ENCODE measurements at places on chromosomes 1 and 21.

GRCh38 chr1:235074523-235075047, 54.1 kb downstream of the TOMM20 start:
- DNase-seq = peak; percentile 64

DNA sequence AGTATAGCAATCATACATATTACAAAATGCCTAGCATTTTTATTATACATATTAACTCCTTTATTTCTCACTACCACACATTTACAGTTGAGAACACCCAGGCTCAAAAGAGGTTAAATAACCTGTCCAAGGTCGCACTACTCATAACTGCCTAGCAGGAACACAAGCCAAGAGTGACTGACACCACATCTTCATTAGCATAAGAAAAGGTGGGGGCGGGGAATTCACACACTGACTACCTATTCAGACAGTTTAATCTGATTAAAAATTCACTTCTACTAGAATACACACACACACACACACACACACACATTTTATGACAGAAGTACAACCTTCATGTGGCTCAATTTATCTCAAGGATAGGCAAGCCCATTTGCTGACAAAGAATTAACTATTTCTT, 77.8 kb upstream of the CACHD1 start:
- DNase-seq = no peak

DNA sequence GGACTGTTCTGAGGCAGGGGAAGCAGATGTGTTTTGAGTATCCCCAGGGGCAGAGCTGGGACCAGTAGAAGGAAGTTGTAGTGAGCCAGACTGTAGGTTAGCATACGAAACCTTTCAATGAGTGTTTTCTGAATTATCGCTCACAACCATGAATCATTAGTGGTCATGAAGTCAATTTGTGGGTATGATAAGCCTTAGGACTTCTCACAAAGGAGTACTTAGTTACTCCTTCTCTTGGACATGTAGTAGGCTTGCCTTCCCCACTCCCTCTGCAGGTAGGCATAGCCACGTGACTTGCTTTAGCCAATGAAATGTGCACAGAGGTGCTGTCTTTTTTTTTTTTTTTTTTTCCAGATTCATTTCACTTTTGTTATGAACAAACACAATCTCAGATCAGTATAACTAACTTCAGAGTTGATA, 23.9 kb upstream of the FAAH start:
- DNase-seq = no peak

DNA sequence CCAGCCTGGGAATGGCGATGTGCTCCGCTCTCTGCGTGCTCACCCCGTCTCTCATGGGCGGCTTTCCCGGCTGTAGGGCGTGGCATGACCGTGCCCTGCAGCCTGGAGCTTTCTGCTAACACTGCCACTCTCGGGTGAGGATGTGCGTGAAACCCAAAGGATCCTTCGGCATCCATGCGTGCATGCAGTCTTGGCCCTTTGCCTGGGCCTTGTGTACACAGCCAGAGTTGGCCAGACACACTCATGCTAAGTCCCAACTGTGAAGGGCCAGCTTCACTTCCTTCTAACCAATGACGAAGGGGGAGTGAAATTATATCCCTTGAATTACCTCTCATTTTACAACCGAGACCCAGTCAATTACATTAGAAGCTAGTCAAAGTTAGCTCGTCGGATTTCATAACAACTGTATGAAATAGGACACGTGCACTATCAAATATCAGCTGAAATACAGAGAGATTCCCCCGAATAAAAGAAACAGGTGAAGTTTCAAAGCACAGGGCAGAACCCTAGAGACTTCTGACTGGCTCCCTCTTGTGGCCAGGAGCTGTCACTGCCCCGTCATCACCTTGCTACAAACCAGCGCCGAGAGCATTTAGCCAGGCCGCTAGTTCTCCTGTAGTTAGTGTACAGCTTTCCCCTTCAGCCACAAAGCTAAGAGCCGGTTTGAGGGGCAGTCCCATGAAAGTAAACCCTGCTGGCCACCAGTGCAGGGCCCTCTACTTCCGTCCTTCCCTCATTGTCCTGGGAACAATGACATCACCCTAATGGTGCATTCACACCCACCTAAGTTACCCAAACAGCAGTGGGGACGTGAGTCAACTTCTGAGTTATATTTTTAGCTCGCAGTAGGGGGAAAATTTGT, 63.4 kb upstream of the COA6 start:
- DNase-seq = peak; percentile 74

- DNase-seq = no peak
These were observed 11.2 kb upstream of the KCNE2 start for GRCh38 chr21:34352556-34352955.

- no peak for DNase-seq
These were observed 141.6 kb downstream of the MIS18A start for GRCh38 chr21:32137266-32137665.

GRCh38 chr1:170044187-170044586, 30.3 kb downstream of the KIFAP3 start:
- no peak for DNase-seq

DNA sequence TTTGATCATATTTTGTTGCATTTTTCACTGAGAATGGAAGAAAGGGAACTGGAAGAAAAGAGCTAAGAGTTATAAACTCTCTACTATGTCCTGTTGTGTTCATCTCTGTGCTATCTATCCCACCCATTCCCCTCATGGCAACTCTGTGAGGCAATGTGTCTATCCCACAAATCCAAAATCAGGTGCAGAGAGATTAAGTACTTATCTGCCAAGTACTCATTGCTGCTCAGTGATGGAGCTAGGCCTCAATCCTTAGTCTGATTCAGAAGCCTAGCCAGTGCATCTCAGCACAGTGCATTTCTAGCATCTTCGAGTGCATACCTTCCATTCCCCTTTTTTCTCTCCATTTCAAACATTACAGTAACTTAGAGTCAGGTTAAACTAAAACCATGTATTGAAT, 270.6 kb downstream of the TPR start:
- DNase-seq = no peak

DNA sequence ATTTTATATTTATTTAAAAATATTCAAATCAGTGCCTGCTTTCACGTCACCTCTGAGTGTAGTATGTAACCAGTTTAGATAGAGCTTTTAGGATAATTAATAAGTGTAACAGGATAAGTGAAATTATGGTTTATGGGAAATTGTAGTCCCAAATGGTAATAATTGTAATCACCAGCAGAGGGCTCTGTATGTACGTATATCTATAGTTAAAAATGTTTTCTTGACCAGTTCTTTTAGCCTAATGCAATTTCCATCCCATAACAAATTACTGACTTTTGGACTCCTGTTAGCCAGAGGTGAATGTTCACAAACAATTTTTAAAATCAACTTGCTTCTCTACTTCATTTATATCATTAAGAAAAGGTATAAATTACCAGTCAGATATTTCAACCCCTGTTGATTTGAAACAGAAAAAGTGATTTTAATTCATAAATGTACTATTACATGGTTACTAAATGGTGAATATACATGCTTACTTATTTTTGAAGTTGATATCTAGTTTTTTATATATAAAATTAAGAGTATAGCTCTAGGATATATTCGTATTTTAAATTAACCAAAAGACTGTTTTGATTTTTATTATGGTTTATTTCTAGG, 25.3 kb downstream of the SLC30A7 start:
- peak; percentile 46 for DNase-seq

GRCh38 chr21:46286648-46287002, 483 bp downstream of the YBEY start:
- DNase-seq = no peak

DNA sequence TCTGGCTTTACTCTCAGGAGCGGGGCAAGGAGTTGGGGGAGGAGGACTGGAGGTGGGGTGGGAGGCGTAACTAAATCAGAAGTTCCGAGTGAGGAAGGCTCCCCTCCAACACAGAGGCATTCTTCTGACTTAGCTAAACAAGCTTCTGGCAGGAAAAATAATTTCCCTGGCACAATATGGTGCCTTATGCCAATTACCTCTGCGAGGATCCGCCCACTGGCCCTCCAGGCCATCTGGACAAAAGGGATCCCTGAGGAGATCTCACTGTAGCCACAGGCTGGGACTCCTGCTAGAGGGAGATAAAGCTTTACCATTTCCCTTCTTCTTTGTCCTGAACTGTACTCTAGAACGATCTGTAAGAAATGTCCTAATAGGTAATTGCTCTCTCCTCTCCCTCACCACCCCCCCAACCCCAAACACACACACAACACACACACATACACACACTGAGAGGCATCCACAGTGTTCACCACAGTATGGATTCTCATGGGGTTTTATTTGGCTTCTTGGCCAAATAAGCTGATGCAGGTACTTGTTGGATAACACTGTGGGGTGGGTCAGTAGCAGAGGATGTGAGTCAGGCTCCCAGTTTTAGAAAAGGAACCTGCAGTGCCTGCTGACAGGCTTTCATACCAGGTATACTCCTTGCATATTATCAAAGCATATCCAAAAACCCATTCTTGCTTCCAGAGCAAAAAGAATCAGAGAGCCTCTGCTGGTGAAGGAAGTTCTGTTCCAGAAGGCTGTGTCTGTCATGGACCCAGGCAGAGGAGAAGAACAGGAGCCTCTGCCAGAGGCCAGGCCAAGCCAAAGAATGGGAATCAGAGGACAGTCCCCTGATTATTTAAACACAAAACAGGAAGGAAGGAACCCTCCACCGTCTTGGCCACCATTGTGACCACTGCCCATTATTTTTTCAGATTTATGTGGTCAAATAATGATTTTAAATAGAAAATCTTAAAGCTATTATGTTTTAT, 169.1 kb downstream of the C1orf21 start:
- no peak for DNase-seq

GRCh38 chr1:202081992-202082391, 40.7 kb upstream of the GPR37L1 start:
- no peak for DNase-seq

- DNase-seq = peak; percentile 47
These were observed 71.9 kb downstream of the HIVEP3 start for GRCh38 chr1:41846625-41847405.

- no peak for DNase-seq
These were observed 1.5 kb downstream of the FRRS1 start for GRCh38 chr1:99764909-99765308.

- no peak for DNase-seq
These were observed 744.2 kb downstream of the USP25 start for GRCh38 chr21:16473988-16474387.

DNA sequence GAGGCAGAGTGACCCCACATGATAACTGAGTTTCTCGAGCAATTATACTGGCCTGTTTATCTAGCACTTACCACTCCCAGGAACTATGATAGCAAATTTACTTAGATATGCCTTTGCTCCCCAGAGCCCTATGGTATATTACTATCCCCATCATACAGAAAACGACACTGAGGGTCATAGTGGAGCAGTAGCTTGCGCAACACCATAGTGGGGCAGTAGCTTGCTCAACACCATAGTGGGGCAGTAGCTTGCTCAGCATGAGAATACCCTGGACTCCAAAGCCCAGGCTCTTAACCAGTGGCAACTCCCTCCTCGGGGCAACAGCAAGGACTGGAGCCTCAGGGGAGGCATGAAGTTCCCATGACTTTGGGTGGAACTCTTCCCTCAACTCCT, 211.9 kb downstream of the NPHP4 start:
- DNase-seq = no peak

- DNase-seq = peak; percentile 52
These were observed 866 bp upstream of the FNDC5 start for GRCh38 chr1:32871364-32872191.

DNA sequence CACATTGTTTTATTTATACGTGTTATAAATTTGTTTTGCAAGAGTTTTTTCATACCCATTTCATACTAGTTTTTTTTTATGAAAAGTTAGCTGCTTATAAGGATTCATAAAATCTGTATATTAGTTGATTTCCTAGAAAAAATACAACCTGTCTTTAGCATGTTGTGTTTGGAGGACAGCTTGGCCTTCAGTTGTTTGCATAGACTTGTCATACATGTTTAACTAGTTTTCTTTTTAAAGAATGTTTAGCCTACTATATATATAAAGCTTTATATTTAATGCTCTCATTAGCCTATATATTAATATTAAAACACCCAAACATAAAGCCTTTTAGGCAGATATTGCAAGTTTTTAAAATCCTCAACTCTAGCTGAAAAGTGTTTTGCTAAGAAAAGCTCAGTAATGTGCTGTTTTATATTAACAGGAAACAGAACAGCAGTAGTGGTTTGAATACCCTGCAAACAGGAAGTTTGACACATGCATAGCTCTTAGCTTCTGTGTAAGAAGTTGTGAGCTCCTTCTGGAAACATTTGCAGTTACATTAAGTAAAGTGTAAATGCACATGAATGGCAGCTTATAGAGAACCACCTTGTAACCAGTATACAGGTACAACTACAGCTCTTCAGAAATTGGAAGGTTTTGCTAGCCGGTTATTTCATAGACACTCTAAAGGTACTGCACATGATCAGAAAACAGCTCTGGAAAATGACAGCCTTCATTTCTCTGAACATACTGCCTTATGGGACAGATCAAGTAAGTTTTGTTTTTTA, at the start of gene PRKACB:
Gene PRKACB, plus strand, starts transcription at position 476 of the 770 bp plus-strand sequence. Its CDS starts 91 bp downstream, at position 567.
- peak; percentile 14 for DNase-seq

DNA sequence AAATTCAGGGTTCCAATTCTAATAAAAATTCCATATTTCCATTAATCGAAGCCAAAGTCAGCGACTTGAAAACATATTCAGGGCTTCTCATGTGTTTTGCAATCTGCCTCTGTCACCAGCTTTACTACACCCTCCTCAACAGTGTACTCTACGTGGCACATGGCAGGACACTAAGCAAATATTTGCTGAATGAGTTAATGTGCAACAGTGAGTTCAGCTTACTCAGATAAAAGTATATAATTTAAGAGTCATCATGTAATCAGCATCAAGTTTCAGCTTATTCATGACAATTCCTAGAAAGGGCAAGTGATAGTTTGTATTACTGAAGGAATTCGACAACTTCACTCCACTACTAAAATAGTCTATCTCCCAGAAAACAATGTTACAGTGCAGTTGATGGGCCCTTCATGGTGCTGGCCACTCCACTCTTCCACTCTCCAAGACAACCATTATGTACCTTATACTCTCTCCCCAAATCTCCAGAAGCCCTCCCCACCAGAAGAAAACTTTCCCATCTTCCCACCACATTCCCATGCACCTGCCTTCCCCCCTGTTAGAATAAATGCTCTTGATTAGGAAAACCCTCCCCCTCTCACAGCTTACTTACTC, 97.3 kb downstream of the TTLL7 start:
- no peak for DNase-seq

DNA sequence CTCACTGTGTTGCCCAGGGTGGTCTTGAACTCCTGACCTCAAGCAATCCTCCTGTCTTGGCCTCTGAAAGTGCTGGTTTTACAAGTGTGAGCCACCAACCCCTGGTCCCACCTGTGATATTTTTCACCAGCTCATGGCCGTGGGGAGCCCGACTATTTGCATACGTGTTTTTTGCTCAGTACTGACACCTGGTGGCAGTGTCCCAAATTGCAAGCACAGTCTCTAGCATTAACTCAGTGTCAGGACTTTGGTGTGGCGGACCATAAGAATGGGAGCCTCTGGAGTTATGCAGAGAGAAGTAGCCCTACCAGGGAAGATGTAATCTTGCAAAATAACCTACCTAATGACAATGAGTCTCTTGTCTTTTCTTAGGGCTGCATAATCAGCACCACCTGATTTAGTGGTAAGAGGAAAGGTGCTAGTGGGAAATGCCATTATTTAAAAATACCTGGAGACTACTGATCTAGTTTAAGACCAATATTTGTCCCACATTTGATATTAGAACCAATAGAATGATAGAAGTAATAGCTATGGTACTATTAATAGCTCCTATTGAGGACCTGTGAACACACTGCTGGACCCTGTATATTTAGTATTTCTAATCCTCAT, 305.4 kb downstream of the DISC1 start:
- DNase-seq = no peak
